ENCODE measurements at places on chromosomes 4 and X. TPM values are rescaled to one million over a fixed set of nuclear protein-coding genes. Genes with fewer than 3 reads are reported as not detected.

Gene ARHGAP10
- total RNA-seq = 17.5 TPM

Gene SPOCK3
- not detected for total RNA-seq

Gene EFHC2
- total RNA-seq = 3.2 TPM

Gene MTMR8
- total RNA-seq = 1.4 TPM

Gene TMEM31
- not detected for total RNA-seq

Gene FAM9A
- not detected for total RNA-seq

DNA sequence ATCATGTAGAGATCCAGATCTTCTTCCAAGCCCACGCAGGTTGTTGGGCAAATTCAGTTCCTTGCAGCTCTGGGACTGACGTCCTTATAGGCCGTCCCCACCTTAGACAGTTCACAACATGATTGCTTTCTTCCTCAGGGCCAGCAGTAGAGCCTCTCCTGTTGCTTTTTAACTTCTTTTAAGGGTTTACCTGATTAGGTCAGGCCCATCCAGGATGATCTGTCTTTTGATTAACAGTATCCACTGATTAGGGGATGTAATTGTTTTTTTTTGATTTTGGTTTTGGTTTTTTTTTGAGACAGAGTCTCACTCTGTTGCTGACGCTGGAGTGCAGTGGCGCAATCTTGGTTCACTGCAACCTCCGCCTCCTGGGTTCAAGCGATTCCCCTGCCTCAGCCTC is 109.1 kb upstream of the BMPR1B start:
- DNase-seq = no peak

- DNase-seq = no peak
Observed at GRCh38 chrX:20479896-20480295, 213.2 kb upstream of the RPS6KA3 start.

- no peak for DNase-seq
Observed at GRCh38 chr4:83329521-83330110, 5.0 kb downstream of the HPSE start.

DNA sequence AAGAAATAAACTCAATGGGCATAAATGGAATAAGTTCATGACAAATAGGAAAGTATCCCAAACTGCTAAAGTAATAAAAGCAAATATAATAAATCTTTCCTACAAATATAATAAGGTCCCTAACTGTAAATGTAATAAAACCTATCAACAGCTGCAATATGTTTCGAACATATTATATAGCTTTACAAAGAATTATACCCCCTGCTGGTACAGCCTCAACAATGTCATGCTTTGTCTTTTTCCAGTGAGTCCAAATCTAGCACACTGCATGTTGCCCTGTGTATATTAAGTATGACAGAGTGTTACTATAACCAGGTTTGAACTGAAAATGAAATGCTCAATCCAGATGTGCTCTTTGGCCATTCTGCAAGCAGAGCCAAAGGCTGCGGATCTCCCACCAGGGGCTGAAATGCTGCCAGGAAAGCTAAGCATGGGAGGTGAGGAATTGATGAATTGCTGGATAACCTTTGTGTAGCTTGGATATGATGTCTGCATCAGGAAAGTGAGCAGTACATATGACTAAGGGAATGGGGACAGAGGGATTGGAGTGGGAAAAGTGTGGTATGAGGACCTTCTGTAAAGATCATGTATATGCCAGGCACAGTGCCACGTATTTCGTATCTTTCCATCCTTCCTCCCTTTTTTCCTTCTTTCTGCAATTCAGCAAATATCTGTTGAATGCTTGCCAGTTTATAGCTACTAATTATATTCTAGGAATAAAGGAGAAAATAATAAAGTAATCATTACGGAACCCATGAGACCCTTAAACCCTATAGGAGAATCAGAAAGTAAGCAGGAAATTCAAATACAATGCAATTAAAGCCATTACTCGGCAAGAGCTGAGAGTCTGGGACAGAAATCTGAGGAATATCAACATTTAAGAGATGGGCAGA is 954.6 kb upstream of the LCORL start:
- DNase-seq = no peak

GRCh38 chr4:38856046-38856445 is 571 bp downstream of the TLR6 start:
- no peak for DNase-seq

GRCh38 chr4:174317531-174317930 is 33.8 kb downstream of the CEP44 start:
- DNase-seq = peak; percentile 14

DNA sequence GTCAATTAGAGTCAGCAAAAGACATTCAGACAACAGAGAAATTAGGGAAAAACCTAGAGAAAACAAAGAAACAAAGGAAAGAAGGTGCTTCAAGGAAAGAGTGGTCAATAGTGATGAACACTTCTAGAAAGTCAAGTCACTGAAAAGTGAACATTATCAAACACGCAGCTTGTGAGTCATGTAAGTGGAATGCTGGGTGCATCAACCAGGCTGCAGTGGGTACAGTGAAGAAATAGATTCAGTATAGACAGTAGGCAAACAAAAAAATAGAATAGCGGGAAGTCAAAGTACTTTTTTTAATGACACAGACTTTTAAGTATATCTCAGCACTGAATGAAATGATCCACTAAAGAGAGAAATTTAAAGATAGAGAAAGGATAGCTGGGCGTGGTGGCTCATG is 245.8 kb downstream of the ARHGAP24 start:
- DNase-seq = peak; percentile 77

DNA sequence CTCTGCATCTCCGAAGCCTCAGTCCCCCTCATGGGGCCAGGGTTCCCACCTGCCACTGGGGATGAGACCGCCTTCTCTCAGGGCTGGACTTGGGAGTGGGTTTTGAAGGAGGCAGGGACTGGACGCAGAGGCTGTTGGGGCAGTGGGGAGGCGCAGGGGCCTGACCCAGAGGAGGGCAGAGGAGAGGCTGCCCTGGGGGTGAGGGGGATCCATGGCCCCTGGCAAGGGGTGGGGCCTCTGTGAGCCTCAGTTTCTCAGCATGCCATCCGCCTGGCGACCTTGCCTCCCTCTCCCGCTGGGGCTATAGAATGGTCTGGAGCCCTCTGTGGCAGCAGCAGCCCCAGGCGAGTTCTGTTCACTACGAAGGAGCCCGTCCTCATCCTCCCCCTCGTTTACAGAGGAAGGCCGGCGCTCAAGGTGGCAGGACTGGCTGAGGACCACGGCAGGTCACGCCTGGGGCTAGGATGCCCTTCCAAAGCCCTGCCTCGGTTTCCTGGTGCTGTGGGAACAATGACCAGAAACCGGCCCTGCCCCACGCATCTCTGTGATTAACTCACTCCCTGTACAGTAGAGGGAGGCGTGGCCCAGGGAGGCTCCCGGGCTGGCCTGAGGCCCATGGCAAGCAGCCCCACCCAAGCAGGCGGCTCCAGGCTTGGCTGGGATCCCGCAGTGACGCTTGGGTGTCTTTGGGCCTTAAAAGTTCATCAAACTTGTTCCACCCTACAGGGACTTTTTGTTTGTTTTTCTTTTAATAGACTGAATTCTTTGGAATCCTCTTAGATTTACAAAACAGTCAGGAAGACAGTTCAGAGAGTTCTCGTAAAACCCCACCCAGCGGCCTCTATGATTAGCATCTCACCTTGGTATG is 16.0 kb upstream of the SH3TC1 start:
- DNase-seq = peak; percentile 64

DNA sequence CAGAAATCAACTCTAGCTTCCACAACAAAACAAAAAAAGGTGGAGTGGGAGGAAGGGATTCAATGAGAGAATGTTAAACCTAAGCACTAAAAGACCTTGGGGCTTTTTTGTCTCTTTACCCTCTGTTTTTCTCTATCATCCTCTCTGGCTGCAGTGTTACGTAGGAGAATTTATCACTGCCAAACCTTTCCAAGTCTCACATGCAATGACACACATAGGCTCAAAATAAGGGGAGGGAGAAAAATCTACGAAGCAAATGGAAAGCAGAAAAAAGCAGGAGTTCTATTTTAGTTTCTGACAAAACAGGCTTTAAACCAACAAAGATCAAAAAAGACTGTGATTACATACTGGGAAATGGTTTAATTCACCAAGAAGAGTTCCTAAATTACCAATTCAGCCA is 152.1 kb downstream of the ADGRA3 start:
- DNase-seq = no peak

DNA sequence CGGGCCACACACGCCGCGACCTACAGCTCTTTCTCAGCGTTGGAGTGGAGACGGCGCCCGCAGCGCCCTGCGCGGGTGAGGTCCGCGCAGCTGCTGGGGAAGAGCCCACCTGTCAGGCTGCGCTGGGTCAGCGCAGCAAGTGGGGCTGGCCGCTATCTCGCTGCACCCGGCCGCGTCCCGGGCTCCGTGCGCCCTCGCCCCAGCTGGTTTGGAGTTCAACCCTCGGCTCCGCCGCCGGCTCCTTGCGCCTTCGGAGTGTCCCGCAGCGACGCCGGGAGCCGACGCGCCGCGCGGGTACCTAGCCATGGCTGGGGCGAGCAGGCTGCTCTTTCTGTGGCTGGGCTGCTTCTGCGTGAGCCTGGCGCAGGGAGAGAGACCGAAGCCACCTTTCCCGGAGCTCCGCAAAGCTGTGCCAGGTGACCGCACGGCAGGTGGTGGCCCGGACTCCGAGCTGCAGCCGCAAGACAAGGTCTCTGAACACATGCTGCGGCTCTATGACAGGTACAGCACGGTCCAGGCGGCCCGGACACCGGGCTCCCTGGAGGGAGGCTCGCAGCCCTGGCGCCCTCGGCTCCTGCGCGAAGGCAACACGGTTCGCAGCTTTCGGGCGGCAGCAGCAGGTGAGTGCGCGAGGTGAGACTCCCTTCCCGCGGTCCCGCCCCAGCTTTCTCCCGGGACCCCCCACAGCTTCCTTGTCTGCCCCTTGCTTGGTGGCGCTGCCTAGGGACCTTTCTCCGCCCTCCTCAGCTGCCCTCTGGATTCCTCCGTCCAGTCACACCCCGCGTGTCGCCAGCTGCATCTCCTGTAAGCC is 678 bp downstream of the BMP3 start:
- DNase-seq = no peak

DNA sequence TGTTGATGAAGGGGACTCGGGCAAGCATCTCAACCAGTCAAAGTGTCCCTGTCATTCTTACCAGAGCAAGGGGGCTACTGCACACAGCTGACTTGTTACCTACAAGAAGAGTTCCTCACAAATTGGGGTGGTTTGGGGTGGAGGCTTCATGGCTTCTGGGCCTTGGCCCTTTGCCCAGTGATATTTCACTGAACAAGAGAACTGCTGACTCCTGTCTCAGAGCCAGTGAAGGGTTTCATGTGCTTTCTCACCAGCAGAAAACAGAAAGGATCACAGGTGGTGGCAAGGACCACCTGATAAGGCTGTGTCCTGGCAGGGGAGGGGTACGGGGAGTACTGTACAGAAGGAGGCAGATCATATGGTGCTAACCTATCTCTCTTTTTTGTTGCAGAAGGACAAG is 53.5 kb downstream of the DLG3 start:
- no peak for DNase-seq

DNA sequence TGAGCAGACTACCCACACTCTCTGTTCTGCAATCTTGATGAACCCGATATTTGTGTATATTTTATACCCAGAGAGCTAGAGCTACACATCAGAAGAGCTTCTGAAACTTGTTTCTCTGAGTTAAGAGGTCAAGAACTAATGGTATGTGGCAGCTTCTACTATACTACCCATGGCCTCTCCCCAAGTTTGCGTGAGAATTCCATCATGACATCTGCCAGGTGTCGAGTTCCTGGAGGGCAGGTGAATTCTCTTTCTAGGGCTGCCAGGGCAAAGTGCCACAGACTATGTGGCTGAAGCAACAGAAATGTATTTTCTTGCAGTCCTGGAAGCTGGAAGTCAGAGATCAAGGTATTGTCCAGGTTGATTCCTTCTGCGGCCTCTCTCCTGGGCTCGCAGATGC is 4.4 kb downstream of the SORCS2 start:
- no peak for DNase-seq

DNA sequence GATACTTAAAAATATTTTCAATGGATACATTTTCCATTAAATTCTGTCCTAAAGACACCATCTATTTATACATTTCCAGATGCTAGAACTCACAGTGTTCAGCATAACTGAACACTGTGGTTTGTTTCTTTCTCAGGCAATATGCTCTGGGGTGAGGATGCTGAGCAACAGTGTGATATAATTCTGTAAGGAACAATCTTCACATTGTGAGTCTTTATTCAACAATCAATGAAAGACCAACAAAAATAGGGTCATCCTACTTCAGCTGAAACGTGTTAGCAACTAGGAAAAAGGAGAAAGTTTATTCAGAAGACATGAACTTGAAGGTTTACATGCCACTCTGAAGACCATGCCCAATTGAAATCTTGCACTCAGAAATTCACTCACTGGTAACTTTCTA is 284.8 kb downstream of the UNC5C start:
- DNase-seq = no peak

Data from renal cortical epithelial cell (primary cell).